ENCODE measurements at places on chromosomes 3 and 15.

- DNase-seq, result no peak
Measured at GRCh38 chr3:41073190-41073589, 126.1 kb upstream of the CTNNB1 start.

GRCh38 chr3:160129459-160130061 lies 95.7 kb upstream of the C3orf80 start:
- no peak for DNase-seq

GRCh38 chr3:72105306-72105705 lies 320.4 kb upstream of the PROK2 start:
- no peak for DNase-seq

GRCh38 chr3:124519591-124520194 lies 210.6 kb upstream of the UMPS start:
- DNase-seq, result no peak

DNA sequence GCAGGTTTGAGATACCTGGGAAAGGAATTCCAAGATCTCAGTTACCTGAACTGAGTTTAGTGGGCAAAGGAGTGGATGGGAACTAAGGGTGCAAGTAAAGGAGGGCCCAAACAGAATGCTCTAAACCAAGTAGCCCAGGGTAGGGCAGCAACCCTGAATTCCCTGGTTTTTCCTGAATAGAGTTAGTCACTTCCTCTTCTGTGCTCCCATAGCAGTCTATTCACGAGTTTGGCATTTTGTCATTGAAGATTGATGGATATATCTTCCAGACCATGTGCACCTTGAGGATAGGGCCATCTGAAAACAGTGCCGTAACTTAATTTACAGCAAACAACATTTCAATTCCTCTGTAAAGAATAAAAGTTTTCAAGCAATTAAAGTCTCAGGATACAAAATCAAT lies 18.5 kb upstream of the PTX3 start:
- no peak for DNase-seq
